ENCODE measurements at places on chromosomes 5 and 9.

- no peak for DNase-seq
These were observed 355.9 kb downstream of the ADAMTS6 start for GRCh38 chr5:65125591-65126541.

- DNase-seq, result no peak
These were observed 58.1 kb downstream of the EBF1 start for GRCh38 chr5:159041444-159042198.

DNA sequence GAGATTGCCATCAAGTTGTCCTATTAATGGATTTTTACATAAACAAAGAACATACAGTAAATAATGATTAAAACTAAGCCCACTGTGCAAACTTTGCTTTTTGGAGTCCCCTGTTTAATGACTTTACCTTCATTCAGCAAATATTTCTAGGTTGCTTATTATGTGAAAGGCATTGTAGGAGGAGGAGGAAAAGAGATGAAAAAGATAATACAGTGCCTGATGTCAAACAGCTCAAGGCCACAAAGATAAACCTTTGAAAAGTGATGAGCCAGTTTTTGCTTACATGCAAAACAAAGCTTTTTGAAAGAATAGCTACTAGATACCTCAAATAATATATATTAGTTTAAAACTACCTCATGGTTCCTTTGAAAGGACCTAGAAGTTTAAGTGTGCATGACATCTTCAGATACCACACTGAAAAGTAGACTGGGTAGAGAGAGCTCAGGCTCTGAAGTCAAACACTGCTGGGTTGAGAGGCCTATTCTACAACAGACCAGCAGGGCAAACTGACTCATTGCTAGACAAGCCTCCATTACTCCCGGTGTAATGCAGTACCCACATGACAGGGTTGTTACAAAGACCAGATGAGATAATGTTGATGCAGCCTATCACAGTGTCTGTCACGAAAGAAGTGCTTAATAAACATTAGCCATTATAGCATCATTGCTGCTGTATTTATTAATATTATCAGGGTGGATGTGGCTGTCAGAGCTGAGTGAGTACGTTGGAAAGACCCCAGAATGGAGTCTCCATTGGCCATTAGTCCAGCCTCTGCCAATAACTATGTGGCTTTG lies 11.8 kb downstream of the DEPDC1B start:
- DNase-seq, result no peak

DNA sequence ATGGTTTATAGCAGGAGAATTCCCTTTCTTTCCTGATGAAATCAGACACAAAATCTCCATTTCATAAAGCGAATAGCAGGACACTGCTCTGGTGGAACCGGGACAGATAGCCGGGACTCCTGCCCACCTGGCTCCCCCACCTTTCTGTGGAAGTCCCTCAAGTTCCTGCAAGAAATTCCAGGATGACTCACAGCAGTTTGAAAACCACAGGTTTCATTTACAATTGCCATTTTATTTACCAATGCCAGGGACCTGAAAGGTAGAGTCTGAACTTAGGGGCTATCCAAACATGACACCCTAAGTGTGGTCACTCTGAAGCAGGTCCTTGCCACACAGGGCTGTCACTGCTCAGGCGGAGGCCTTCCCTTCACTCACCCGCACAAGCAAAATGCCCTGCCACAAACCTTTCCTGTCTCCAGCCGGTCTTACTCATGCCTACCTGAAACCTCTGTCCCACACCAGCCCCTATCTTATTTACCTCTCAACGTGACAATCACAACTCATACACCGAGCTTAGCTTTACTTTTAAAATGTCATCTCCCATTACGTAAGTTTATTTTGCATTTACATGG lies 63.3 kb upstream of the TAF1L start:
- DNase-seq, result no peak

GRCh38 chr9:76916231-76916630 lies 10.3 kb upstream of the PRUNE2 start:
- DNase-seq, result no peak

DNA sequence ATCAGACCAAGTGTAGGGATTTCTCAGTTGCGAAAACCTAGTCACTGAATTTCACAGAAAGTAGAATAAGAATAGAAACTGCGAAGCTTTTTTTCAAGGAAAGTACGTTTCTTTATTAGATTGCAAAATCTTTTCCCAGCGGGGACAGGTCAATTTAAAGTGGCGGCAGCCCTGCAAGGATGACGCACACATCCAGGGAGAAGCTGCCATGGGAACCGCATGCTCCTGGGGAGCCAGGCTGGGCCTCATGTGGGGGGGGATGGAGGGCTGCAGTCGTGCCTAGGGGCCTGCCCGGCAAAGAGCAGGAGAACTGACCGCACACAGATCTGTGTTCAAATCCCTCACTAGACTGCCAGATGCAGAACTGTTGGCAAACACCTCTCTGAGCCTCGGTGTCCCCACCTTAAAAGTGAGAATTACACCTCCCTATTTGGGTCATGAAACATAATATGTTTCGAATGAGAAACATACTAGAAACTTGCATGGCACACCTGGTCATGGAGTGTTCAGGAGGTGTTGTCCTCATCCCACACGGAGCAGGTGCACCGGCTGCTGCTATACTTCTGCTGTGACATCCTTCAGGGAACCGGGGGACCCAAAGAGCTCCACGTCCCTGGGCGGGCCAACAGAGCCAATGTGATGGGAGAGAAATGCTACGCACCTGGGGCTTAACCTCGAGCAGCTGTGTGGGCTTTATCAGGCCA lies 127.8 kb upstream of the PHYKPL start:
- no peak for DNase-seq

DNA sequence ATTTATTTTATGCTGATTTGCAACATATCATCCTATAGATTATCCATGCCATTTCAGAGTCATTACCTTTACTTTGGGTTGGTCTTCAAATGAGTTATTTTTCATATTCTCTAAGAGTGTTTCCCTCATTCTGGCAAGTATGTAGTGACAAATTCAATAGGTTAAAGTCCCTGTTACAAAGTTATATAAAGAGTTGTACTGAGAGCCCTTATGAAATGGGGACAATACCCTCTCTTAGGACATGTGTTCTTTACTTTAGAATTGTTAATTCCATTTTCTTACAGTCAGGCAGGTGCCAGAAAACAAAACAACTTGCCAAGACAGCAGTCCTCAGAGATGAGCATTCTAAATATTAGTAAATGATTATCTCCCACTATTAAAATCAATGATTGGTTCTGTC lies 6.0 kb downstream of the ALDH1A1 start:
- DNase-seq, result no peak

GRCh38 chr9:106958955-106959657 lies 96.1 kb downstream of the ZNF462 start:
- no peak for DNase-seq

DNA sequence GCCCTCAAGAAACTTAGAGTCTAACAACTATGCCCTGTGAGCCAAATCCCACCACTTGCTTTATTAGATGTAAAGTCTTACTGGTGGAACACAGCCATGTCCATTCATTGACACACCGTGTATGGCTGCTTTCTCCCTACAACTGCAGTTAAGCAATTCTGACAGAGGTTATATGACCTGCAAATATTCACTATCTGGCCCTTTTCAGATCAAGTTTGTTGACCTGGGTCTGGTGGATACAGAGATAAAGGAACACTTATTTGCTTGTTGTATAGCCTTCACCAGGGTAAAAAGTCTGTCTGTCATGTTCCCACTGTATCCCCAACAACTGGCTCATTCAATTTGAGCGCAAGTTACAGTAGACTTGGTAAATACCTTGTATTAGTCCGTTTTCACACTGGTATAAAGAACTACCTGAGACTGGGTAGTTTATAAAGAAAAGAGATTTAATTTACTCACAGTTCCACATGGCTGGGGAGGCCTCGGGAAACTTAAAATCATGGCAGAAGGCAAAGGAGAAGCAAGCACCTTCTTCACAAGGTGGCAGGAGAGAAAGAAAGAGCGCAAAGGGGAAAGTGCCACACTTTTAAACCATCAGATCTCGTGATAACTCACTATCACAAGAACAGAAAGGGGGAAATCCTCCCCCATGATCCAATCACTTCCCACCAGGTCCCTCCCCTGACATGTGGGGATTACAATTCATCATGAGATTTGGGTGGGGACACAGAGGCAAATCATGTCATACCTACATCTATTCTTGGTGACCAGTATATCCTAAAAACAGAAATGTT lies 27.9 kb downstream of the DEPDC1B start:
- DNase-seq, result no peak

DNA sequence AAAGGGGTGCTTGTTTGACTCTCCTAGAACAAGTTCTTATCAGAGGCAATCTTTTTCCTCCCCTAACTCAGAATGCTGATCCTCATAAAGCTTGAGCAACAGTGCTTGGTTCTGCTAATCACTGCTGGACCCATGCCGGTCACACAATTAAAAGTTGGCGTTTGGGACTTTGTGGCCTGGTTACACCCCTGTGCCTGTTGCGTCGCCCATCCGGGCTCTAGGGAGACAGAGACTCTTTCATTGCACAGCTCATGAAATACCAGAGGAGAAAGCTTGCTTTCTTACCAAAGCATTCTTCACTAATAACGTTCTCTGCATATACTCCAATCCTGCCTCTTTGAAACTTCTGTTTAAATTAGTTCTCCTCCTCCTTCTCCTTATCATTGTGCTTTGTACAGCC lies 301.1 kb downstream of the NR3C1 start:
- DNase-seq, result no peak

- DNase-seq, result no peak
These were observed 129.5 kb downstream of the SIL1 start for GRCh38 chr5:139068494-139069151.

DNA sequence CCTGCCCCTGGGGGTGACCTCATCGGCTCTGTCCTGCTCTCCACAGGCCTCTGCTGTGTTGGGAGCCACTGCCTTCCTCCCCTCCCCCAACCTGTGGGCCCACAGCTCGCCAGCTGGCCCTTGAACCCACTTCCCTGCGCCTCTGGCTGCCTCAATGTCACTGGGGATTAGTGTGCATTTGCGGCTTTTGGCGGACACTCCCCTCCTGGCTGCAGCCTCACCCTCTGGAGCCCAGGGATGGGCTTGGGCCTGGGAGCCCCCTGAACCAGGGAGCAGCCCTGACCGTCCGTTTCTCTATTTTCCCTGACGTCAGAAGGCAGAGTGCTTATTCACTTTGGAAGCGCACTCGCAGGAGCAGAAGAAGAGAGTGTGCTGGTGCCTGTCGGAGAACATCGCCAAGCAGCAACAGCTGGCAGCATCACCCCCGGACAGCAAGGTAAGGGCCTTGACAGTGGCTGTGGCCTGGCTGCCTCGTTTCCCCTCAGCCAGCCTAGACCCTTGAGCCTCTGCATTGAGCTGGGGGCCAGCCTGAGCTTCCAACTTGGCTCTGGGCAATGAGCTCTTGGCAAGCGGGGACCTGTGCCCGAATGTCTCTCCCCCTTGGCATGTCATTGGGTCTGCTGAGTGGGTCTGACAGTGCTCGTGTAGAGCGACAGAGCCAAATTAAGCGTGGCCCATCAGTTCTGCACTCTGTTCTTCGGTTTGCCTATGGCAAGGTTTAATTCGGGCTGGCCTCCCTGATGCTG lies 73.1 kb downstream of the RGS3 start:
- no peak for DNase-seq

- DNase-seq, result no peak
These were observed 305.1 kb downstream of the PSAT1 start for GRCh38 chr9:78601957-78602565.

- no peak for DNase-seq
These were observed 104.3 kb downstream of the ZNF608 start for GRCh38 chr5:124642151-124642550.

DNA sequence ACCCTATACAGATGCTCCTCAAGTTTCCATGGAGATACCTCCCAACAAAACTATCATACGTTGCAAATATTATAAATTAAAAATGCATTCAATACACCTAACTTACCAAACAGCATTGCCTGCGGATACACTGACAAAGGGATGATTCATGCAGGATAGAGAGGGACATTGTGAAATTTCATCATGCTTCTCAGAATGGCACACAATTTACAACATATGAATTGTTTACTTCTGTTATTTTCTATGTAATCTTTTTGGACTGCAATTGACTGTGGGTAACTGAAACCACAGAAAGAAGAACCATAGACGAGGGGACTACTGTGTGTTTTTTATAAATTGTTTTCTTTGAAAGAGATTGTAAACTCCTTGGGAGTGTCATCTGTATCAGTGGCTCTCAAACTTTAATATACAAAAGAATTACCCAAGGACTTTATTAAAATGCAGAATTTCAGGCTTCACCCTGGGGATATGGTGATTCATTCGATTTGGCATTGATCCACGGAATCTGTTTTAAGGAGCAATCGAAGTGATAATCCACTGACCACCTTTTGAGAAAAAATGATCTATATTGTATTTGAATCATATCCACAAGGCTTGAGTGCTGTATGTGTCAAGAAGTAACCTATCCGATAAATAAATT lies 146.4 kb downstream of the SGCD start:
- no peak for DNase-seq

GRCh38 chr5:133754575-133755169 lies 142.3 kb upstream of the FSTL4 start:
- peak; percentile 8 for DNase-seq

DNA sequence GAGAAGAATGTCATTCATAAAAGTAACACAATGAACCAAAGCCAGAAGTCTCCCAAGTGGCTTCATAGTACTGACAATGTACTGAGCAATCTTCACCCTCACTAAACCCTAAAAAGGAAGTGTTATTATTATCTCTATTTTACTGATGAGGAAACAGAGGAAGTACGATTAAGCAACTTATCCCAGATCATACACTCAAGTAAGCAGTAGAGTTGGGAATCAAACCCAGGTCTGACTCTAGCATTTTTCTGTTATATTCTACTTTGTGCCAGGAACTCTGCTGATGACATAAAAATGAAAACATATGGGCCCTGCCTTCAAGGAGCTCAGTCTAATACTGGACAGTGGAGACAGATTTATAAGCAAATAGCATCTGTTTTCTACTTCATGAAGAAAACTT lies 109.2 kb downstream of the RAPGEF6 start:
- DNase-seq, result no peak

DNA sequence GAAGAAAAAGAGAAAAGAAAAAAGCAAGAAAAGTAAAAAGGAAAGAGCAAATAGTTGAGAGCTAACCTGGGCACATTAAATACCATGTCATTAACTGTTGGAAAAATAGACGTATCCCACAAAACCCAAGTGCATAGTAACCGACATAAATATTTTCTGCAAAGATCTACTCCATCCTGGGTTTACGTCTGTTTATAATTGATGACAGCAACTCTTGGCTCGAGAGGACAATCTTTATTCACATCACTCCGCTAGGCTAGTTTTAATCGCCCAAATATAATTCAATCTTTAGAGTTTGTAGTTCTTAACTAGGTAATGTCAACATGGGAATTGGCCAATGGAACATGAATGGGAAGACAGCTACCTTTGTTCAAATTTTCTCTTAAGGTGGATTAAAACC lies 321.7 kb upstream of the TNC start:
- no peak for DNase-seq
